Stimulated activated CD8-positive, alpha-beta memory T cell treated with anti-CD3 and anti-CD28 coated beads, Interleukin-7, amount 100 ng/mL, for 4 hours (primary cell): ENCODE measurements at places on chromosomes 7 and 10.

DNA sequence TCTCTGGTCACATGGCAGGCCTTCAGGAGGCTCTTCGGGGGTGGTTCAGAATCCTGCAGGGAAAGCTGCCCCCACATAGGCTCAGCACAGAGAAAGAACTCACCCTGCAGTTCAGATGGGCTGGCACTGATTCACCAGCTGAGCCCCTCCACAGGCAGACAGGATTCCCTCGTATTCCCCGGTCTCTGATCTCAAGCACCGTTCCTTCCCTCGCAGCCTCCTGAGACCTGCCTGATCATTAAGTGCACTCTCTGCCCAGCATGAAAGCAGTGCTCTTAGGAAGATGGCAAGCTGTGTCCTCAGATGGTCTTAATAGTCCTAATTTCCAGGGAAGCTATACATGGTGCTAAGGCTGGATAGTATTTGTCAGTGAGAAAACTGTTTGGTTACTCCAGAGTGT, 78.2 kb upstream of the NPS start:
- DNase-seq = no peak

DNA sequence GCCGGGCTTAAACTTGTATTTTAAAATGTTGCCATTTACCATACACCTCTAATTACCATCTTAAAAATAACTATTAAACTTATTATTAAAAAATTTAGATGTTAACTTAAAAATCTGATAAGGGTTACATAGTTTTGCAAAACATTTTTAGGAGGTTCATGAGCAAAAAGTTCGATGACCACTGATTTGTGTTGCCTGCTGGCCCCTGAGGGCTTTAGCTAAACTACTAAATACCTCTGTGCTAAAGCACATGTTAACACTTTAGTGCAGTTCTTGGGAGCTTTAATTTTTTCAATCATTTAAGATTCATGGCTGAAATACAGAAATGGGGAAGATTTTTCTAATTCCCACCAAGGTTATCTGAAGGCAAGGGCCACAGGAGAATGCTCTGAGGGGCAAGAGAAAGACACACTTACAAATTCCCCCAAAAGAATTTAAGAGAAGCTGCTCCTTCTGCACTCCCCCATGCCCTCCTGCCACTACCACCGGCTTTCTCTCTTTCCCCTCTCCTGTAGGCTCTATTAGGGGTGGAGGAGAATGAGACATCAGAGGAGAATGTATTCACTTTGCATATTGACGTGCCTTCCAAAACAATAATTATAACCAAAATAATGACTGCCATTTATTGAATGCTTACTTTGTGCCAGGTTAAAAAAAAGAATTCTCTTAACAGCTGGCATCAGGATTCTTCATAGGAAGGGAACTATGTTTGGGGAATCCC, 106.2 kb downstream of the RTKN2 start:
- DNase-seq = no peak

DNA sequence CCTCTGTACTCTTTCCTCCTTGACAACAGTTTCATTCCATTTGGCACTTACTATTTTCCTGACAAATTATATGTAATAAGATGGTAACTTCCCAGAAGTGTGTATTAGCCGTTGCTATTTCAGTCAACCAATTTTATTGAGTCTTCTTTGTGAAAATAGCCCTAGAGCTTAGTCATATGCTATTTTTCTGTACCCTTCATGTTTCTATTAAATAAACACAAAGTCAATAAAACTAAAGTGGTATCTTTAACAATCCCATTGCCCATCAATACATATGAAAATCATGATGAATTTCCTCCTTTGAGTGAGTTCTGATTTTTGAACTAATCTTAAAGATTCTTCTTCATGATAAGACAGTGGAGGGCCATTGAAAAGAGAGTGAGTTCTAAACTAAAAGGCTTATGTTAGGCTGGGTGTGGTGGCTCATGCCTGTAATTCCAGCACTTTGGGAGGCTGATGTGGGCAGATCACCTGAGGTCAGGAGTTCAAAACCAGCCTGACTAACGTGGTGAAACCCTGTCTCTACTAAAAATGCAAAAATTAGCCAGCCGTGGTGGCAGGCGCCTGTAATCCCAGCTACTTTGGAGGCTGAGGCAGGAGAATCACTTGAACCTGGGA, 5.9 kb upstream of the MYPN start:
- no peak for DNase-seq

DNA sequence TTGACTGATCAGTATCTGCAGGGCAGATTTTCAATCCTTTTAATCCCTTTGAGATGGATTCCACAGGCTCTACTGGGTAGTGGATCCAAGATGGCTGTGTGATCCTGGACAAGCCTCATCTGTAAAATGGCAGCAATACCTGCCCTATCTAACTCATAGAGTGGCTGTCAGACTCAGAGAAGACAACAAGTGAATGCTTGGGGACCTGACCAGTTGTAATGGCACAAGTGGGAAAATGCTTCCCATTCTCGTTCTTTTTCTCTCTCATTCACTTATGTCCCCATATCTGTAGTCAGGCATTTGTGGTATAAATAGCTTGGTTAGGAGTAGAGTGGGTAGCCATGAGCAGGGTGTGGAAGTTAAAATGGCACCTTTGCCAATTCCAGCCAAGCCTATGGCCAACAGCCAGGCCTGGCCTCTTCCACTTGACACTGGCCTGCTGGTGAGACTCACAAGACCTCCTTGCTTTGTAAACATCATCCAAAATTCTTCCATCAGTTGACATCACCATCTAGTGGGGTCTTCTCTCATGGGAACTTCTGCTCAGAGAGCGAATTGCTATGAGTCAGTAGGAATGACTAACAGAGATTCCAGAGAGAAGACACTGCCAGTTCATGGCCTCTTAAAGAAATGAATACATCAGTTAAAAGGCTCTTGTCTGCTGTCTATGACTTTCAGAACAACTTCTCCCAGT, 150.1 kb downstream of the PLPP4 start:
- DNase-seq = no peak

GRCh38 chr10:13685885-13686284, 99.1 kb downstream of the PRPF18 start:
- DNase-seq = no peak

DNA sequence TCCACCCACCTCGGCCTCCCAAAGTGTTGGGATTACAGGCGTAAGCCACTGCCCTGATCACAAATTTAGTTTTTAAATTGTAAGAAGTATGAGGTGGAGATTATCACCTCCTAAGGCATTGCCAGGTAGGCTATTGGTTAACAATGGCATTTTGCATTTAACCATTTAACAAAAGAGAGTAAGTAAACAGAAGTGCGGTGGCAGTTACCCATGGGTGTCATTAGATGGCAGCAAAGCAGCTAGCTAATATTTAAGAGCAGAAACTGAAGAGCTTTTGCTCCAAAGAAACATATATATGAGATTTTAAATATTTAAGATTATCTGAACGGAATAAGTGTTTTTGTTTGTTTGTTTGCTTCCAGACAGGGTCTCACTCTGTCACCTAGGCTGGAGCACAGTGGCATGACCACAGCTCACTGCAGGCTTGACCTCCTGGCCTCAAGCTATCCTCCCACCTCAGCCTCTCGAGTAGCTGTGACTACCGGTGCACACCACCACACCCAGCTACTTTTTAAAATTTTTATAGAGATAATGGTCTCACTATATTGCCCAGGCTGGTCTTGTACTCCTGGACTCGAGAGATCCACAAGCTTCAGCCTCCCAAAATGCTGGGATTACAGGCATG, 325.5 kb upstream of the C7orf33 start:
- no peak for DNase-seq

- DNase-seq = no peak
Measured at GRCh38 chr7:20193242-20193777, 23.9 kb downstream of the MACC1 start.

GRCh38 chr10:29461042-29461441, 172.2 kb downstream of the LYZL1 start:
- no peak for DNase-seq

GRCh38 chr7:128322040-128322643, 21.6 kb downstream of the RBM28 start:
- DNase-seq = no peak

- no peak for DNase-seq
Measured at GRCh38 chr7:41910940-41911600, 208.2 kb upstream of the INHBA start.

- DNase-seq = no peak
Measured at GRCh38 chr10:86946213-86947155, 10.9 kb downstream of the MMRN2 start.

DNA sequence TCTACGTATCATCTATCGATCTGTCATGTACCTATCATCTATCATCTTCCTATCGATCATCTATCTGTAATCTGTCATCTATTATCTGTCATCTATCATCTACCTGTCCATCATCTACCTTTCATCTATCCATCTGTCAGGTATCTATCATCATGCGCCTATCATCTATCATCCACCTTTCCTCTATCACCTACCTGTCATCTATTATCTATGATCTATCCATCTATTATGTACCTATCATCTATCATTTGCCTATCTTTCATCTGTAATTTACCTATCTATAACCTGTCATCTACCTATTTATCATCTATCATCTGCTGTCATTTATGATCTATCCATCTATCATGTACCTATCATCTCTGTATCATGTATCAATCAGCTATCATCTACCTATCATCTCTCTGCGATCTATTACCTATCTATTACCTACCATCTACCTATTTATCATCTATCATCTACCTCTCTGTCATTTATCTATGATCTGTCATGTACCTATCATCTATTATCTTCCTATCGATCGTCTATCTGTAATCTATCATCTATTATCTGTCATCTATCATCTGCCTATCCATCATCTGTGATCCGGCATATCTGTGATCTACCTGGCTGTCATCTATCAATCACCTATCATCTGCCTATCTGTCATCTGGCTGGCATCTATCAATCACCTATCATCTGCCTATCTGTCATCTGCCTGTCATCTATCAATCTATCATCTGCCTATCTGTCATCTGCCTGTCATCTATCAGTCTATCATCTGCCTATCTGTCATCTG, 1.6 kb upstream of the VIPR2 start:
- no peak for DNase-seq

GRCh38 chr7:354597-355470, 64.9 kb downstream of the FOXL3 start:
- no peak for DNase-seq

DNA sequence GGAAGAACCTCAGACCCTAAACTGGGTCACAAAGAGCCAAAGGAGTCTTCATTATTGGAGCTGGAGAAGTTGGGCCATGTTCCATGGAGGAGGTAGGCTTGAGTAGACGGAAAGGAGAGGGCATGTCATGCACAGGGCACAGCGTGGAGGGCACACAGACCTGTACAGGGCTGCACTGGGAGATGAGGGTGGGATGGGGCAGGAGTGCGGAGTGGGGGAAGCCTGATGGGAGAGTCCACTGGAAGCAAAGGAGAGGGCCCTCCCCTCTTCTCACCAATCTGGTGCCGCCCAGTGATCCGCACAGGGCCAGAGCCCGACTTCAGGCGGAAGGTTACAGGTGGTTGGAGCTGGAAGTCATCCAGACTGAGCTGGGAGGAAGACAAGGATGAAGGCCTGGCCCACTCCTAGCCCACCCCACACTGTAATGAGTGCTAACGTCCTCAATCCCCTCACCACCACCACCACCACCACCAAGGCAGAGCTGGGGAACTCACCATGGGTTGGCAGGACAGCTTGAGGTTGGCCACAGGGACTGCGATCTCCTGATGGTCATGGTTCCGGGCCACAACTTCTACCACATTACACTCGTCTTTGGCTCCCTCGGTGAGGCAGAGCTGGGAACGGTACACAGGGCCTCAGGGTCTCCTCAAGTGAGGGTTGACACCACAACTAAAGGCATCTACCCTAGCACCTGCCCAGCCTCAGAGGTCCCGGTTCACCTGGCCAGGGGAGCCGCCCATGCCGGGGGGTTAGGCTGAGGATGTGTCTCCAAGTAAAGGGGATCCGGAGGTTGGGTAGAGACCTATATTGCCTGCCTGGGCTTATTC, 1.0 kb downstream of the NPM3 start:
- DNase-seq = no peak
